ENCODE measurements at places on chromosomes 12 and 14. TPM values are rescaled to one million over a fixed set of nuclear protein-coding genes. Genes with fewer than 3 reads are reported as not detected.
A peak's percentile ranks its signal among the peaks of the same experiment; 100 is the strongest.

GRCh38 chr12:48933664-48934311, 8.5 kb upstream of the FKBP11 start:
- H3K36me3 ChIP-seq, result peaks cover 19% of the 10 kb centered on the region
- no peaks in the 10 kb centered on the region for H3K27me3 ChIP-seq
- no peak for DNase-seq

The PLCZ1 gene
- not detected for total RNA-seq

DNA sequence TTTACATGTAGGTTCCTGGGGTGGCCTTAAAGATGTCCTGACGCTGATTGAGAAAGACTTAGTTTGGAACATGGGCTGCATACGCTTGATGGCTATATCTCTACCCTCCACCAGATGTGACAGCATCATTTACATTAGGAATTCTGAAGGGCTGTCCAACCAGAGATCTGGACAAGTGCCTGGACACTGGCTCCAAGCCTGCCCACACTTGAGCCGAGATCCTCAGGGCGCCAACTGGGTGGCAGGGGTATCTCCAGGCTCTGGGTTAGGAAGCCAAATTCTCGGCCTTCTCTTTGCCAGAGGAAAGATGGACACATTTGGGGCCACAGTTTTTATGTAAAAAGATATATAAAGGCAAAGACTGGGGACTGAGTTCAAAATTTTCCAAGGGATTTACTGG, 246.3 kb downstream of the NTF3 start:
- H3K4me1 ChIP-seq, result no peaks in the 10 kb centered on the region
- no peak overlapping the region for H3K27ac ChIP-seq
- H3K36me3 ChIP-seq, result no peaks in the 10 kb centered on the region
- H3K27me3 ChIP-seq, result peaks cover 12% of the 10 kb centered on the region
- no peak for DNase-seq
- no peak overlapping the region for H3K4me3 ChIP-seq

The ADAM20 gene
- total RNA-seq, result 0.04 TPM

- H3K27me3 ChIP-seq, result no peaks in the 10 kb centered on the region
- H3K27ac ChIP-seq, result no peak overlapping the region
- H3K4me3 ChIP-seq, result no peak overlapping the region
Observed at GRCh38 chr12:123076604-123077297, 74.1 kb downstream of the PITPNM2 start.

GRCh38 chr14:89941830-89942377, 12.6 kb downstream of the EFCAB11 start:
- H3K27me3 ChIP-seq, result no peaks in the 10 kb centered on the region
- H3K4me3 ChIP-seq, result no peak overlapping the region
- no peak overlapping the region for H3K27ac ChIP-seq
- no peak for DNase-seq
- H3K36me3 ChIP-seq, result no peaks in the 10 kb centered on the region

GRCh38 chr12:64506955-64507354, 55.0 kb downstream of the TBK1 start:
- DNase-seq, result no peak
- no peaks in the 10 kb centered on the region for H3K36me3 ChIP-seq
- no peaks in the 10 kb centered on the region for H3K27me3 ChIP-seq
- H3K27ac ChIP-seq, result no peak overlapping the region

DNA sequence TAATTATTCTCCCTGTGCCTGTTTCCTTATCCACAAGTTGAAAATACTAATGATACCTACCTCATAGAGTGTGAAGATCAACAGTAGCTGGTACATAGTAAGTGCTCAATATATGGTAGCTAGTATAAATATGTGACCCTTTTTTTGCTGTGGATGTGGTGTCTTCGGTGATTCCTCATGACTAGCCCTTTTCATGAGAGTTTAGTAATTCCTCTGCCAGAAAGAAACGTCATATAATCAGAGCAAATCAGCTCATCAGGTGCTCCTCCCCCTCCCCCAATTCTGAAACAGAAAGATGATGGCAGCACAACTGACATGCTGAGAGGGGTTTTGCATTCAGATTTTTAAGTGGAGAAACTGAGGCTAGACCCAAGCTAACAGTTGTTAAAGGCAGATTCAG, 210.8 kb downstream of the SLC41A2 start:
- no peak overlapping the region for H3K27ac ChIP-seq
- H3K27me3 ChIP-seq, result no peaks in the 10 kb centered on the region
- H3K4me1 ChIP-seq, result no peaks in the 10 kb centered on the region
- H3K4me3 ChIP-seq, result no peak overlapping the region
- no peaks in the 10 kb centered on the region for H3K36me3 ChIP-seq
- no peak for DNase-seq

DNA sequence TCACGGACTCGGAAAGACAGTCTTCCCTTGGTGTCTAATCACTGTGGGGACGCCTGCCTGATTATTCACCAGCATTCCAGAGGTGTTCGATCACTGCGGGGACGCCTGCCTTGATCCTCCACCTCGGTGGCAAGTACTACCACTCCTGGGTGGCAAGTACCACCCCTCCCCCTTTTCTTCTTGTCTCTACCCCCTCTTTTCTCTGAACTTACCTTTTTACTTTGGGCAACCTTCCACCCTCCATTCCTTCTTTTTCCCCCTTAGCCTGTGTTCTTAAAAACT, 12.0 kb upstream of the LGMN start:
- H3K27me3 ChIP-seq, result no peaks in the 10 kb centered on the region
- H3K4me3 ChIP-seq, result no peak overlapping the region
- H3K36me3 ChIP-seq, result no peaks in the 10 kb centered on the region
- no peak overlapping the region for H3K27ac ChIP-seq

DNA sequence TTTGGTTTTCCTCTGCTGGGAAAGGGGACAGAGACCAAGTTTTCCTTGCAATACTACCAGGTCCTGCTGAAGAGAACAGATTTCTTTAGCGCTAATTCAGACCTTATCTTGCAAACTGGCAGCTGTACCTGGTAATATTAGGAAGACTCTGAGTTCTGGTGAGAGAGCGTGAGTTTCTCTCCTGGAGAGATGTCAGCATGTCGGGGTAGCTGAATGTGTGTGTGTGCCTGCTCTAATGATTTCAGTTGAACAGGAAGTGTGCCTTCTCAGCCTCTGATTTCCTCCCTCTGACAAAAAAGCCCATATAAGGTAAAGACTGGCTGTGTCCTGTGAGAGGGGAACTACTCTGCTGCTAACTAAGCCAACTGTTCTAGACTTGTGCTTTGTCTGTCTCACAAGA, 10.3 kb upstream of the ERP27 start:
- peak; percentile 96 for DNase-seq
- H3K36me3 ChIP-seq, result no peaks in the 10 kb centered on the region
- H3K4me1 ChIP-seq, result peaks cover 26% of the 10 kb centered on the region
- no peak overlapping the region for H3K4me3 ChIP-seq
- no peaks in the 10 kb centered on the region for H3K27me3 ChIP-seq
- peak overlapping the region; percentile 68 for H3K27ac ChIP-seq

DNA sequence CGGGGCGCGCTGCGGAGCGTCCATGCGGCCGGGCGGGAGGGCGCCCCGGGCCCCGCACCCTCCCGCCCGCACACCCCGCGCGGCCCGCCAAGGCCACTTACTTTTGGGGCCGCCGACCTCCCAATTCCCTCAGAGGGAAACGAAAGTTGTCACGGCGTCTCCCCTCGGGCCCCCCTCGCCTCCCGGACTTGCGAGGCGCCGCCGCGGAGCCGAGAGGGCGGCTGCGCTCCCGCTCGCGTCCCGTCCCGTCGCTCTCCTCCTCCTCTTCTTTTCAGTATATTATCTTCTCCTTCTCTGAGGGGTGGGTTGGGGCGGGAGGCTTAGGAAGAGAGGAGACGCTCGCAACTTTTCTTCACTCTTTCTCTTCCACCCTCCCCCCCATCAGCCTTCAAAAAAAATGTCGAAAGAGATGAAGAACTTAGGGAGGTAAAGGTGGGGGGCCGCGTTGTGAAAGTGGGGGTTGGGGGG, 613 bp downstream of the DUSP16 start:
- peaks cover 26% of the 10 kb centered on the region for H3K4me1 ChIP-seq
- no peaks in the 10 kb centered on the region for H3K27me3 ChIP-seq
- H3K4me3 ChIP-seq, result peak overlapping the region; percentile 99
- peak; percentile 60 for DNase-seq

DNA sequence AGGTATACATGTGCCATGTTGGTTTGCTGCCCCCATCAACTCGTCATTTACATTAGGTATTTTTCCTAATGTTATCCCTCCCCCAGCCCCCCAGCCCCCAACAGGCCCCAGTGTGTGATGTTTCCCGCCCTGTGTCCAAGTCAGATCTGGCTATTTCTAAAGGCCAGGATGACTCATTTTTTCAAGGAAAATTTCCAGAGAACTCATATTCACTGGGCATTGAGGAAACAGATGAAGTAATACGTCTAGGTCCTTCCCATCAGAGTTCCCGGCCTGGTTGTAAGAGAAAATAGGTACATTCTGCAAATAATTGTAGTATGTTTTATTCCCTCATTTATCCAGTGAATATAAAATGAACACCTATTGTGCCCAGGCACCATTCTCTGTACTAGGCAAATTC, 345.2 kb downstream of the BCL11B start:
- no peaks in the 10 kb centered on the region for H3K4me1 ChIP-seq
- H3K4me3 ChIP-seq, result no peak overlapping the region
- H3K36me3 ChIP-seq, result no peaks in the 10 kb centered on the region
- H3K27ac ChIP-seq, result no peak overlapping the region
- no peaks in the 10 kb centered on the region for H3K27me3 ChIP-seq
- peak; percentile 27 for DNase-seq

- H3K4me1 ChIP-seq, result no peaks in the 10 kb centered on the region
- no peak overlapping the region for H3K27ac ChIP-seq
Observed at GRCh38 chr12:5163661-5164060, 120.0 kb downstream of the KCNA5 start.

DNA sequence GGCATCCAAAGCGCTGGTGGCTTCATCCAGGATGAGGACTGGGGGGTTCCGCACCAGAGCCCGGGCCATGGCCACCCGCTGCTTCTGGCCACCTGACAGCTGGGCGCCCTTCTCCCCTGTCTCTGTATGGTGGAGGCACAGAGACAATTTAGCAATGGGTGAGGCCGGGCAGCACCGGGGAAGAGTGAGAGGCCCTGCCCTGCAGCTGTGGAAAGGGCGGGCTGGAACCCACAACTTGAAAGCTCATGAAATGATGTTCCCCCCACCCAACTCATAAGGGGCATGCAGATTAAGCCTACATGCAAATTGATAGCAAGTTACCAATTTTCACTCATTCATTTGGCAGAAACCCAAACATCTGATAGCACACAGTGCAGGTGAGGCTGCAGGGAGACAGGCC, 34.1 kb downstream of the ABCB9 start:
- DNase-seq, result no peak
- H3K36me3 ChIP-seq, result no peaks in the 10 kb centered on the region
- no peaks in the 10 kb centered on the region for H3K4me1 ChIP-seq
- no peak overlapping the region for H3K27ac ChIP-seq
- H3K4me3 ChIP-seq, result no peak overlapping the region

The PSMA3 gene
- 74.0 TPM for total RNA-seq

DNA sequence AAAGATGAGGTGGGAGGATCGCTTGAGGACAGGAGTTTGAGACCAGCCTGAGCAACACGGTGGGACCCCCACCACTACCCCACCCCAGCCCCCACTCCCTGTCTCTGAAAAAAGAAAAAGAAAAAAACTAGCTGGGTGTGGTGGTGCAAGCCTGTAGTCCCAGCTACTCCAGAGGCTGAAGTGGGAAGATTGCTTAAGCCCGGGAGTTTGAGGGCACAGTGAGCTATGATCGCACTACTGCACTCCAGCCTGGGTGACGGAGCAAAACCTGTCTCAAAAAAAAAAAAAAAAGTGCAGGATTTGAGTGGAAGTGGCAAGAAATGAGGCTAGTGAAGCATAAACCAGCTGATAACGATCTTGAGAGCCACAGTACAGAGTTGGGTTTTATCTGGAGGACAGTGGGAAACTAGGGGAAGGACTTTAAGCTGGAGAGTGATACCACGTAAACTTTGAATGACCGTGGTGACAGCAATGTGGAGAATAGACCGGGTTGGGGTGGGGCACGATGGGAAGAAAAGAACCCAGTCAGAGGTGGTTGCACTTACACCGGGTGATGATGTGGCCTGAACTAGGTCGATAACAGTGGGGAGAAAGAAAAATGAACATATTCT, 85.3 kb downstream of the TMEM260 start:
- no peak overlapping the region for H3K4me3 ChIP-seq
- H3K27me3 ChIP-seq, result peaks cover 3% of the 10 kb centered on the region
- DNase-seq, result no peak
- no peak overlapping the region for H3K27ac ChIP-seq

DNA sequence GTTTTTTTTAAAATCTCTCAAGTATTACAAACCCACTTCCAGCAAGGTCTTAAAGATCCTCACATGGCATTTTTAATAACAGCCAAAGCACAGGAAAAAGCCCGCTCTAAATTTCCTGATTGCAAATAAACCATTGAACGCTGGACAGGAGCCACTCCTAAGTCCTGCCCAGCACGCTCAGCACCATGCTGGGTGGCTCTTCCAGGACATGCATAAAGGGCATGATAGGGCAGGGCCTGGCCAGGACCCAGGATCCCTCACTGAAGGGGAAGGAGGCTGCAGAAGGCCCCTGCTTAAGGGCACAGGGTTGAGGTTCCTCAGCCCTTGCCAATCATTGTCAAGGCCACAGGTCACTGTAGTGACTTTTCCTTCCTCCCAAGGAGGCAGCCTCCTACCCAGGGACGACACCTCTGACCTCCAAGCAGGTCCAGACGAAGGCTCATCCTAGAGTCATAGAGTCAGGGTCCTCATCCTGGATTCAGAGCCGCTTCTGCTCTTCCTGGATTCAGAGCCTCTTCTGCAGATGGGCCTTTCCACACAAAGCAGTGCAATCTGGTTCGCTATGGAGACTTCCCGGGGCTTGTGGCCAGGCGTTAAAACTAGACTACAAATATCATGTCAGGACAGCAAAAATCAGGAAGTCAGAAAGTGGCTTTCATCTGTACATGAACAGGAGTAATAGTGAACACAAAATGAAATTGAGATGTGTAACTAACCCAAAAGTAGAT, 123.8 kb downstream of the GCH1 start:
- H3K4me1 ChIP-seq, result peaks cover 5% of the 10 kb centered on the region
- DNase-seq, result no peak
- H3K27me3 ChIP-seq, result no peaks in the 10 kb centered on the region
